Activated CD4-positive, alpha-beta T cell treated with anti-CD3 and anti-CD28 coated beads, Interleukin-2, amount 50 U/mL, for 24 hours (primary cell): ENCODE measurements at places on chromosomes 12 and 14.

DNA sequence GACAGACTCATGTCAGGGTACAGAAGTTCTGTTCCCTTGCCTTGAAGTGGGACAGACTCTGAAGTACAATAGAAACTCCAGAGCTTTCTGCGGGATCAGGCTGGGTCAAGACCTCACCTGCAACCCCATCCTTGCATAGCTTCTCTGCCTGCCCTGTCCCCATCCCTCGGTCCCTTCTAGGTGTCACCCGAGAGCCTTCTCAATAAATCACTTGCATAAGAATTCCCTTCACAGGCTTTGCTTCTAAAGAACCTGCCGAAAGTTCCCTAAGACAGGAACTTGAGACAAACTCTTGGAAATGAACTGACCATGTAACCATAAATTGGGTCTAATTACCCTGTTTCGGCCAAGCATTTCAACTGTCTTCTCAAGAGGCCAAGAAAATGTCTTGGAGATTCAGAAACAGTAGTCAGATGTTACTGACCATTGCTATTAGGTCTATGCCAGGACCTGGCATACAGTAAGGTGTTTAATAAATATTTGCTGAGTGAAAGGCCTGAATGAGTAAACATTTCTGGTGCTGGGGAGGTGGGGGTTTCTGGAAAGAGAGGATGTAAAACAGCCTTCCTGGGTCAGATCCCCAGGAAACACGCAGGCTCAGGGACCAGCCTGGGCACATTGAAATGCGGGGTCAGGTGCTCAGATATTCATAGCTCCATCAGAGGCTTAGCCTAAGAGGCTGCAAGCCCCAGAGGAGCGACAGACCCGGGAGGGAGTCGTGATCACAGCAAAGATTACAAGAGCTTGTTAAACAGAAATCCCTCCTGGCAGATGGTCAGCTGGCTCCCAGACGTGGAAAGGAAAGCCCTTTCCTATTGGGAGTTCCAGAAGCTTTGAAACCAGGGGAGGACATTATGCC lies 226.2 kb upstream of the LHX5 start:
- no peak for DNase-seq

DNA sequence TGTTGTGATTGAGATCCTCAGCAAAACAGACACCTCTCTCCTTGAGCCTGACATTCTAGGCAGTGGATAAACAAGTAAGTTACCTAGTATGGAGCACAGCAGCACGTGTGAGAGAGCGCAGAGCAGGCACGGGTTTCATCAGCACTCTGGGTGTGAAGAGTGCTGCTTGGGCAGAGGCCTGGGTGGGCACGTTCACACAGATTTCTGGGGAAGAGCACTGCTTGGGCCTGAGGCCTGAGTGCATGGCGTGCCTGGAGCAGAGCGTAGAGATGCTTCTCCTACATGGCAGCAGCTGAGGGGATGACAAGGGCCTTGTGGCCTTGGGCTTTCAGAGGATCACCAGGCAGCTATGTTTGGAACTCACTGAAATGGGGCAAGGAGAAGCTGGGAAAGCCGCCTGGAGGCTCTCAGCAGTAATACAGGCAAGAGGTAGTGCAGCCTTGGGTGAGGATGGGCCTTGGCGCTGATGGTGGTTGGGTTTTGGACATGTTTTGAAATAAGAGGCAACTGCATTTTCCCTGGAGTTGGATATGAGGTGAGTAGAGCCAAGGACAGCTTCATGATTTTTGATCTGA lies 17.6 kb downstream of the CKB start:
- DNase-seq: no peak

GRCh38 chr12:121423253-121423652 lies 23.3 kb downstream of the RNF34 start:
- DNase-seq: no peak

- DNase-seq: no peak
Observed at GRCh38 chr12:90058704-90059103, 350.1 kb upstream of the ATP2B1 start.

DNA sequence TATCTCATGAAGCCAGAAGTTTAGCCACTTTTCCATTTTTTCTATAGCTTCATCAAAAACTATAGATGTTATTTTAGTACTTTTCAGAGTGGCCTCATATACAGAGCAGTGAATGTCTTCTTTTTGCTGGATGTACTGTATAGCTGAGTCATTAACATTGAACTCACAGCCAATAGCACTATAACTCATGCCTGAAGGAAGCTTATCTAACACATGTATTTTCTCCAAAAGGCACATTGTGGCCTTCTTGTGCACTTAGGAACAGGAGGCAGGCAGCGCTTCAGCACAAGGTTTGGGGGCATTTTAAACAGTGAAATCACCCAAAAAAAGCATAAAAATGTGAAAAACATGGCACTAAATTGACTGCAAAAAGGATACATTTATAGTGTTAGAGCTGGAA lies 336.8 kb upstream of the TMTC1 start:
- no peak for DNase-seq

GRCh38 chr12:2354151-2354991 lies 301.6 kb downstream of the CACNA1C start:
- DNase-seq: no peak

GRCh38 chr14:60189923-60190840 lies 25.0 kb upstream of the DHRS7 start:
- no peak for DNase-seq

- no peak for DNase-seq
Observed at GRCh38 chr12:88501972-88502938, 78.0 kb downstream of the KITLG start.

DNA sequence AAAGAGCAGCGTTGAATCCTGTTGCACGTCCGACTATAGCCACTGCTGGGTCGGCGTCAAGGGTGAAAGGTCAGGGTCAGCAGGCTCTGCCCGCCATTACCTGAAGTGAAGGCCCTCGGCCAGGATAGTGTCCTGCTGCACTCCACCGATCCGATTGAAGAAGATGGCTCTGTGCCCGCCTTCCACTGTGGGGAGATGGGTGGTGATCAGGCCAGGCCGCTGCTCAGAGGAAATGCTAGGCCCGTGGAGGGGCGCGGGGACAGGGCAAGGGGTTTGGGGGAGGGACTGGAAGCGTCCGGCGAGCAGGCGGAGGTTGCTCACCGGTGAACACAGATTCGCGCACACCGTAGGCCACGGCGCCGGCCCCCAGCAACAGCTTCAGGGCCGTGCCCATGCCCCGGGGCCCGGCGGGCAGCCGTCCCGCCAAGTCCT lies 352 bp downstream of the PHB2 start:
- DNase-seq: peak; percentile 11

DNA sequence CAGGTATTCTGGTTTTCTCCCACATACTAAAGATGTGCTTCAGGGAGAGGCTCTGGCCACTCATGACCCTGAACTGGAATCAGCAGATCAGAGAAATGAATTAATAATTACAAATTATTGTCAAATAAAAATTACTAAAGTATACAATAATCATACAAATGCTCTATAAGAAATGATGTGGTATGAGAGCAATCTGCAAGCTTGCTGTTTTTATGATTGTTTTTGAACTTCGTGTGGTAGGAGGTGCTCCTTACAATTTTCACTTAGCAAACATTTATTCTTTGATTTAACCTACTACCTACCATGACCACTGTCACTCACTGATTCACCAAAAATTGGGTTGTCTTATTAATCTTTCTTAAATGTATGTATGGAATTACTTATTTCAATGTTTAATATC lies 16.2 kb downstream of the ATP2B1 start:
- DNase-seq: no peak

DNA sequence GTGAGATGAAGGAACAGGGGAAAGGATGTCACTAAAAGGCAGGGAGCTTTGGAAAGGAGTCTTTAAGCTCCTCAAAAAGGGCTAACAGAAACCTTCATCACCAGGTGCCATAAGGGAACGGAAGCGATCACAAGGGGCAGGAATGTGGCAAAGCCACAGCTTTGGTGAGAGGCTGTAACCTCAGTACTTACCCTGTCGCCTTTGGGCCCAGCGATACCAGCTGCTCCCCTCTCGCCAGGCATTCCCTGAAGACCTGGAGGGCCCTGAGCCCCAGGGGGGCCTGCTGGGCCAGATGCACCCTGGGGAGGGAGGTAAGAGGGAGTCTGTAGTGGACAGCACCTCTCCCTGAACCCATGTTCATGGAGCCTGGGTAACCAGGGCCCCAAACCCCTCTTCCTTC lies 18.9 kb downstream of the TMEM106C start:
- no peak for DNase-seq

GRCh38 chr12:115964626-115965025 lies 312.9 kb downstream of the MED13L start:
- no peak for DNase-seq

- DNase-seq: no peak
Observed at GRCh38 chr12:108940138-108940537, 60.2 kb downstream of the DAO start.

- DNase-seq: no peak
Observed at GRCh38 chr12:125674554-125675338, 609.5 kb downstream of the AACS start.

DNA sequence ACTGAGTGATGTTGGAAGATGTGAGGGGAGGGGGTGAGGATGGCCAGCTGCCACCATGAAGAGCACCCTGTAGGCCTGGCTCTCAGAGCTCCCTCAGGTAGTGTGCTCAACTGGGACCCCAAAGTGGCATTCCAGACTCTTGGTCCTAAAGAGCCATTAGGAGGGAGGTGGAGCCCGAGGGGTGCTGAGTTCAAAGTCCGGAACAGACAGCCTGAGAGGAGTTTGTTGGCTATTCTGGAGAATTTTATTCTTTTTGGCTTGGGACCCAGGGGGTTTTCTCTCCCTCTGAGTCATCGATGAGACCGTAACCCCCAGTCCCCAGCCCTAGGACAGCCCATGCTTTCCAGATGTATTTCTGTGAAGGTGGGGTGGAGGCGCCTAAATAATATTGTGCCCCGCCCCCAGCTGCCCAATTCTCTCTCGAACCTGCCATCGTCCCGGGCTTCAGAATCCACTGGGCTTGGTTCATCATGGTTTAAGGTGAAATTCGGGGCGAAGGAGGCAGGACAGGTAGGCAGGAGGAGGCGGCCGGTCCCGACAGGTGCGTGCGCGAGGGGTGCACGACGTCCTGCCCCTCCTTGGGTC lies 690 bp upstream of the RBP5 start:
- no peak for DNase-seq

GRCh38 chr12:115046805-115047204 lies 362.8 kb upstream of the TBX3 start:
- no peak for DNase-seq

- DNase-seq: no peak
Observed at GRCh38 chr12:64743206-64743605, 16.0 kb downstream of the GNS start.

DNA sequence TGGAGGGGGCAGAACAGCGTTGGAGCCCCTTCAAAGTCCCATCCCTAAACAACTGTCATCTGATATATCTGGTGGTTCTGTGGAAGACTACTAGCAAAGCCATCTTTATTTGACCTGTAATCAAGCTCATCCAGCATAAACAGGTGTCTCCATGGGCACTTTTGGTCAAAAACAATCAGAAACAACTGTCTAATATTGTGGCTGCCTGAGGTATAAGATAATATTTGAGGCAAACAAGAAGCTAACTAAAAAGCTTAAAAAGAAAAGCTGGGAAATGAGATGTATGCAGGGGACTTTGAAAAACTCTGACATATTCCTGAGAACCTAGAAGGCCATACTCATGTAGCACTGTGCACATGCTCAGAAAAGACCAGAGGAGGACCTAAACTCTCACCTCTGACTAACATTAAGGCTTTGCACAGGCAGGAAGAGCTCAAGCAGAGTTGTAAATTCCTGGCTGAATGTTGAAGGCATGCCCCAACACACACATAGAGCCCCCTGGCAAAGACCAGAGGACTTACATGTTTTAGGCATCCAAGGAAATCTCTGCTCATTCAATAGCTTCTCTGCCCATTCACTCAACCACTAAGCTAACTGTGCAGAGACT lies 27.2 kb upstream of the AP4S1 start:
- no peak for DNase-seq

DNA sequence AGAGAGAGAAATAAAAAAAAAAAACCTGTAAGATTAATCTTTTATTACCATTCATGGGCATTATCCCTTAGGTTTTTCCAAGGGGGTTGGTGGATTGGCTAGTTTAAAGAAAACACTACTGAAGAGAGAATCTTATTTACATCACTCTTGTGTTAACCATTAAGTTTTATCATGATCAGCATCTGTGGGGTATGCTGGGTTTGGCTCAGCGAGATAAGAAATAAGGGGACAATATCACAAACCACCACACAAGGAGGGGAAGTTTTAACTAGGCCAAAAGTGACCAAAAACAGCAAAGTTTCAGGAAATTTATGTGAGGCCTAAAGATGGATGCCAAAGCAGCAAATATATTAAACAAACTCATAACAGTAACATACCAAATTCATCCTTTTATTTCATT lies 548.6 kb downstream of the SLC16A7 start:
- no peak for DNase-seq

DNA sequence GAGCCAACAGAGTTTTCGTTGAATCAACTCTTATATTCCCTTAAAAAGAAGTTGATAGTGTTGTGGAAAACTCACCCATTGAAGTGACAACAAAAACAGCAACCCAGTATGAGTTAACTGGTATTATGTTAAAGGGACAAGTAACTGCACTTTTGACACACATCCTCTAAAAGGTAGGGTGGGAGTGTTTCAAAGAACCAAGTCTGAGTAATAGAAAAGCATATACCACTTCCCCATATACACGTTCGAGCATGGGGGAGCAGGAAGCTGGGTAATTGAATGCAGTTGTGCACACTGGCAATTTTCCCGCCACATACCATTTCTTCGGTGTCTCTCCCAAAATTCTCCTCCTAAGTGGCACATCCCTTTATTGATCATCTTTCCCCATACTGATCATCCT lies 31.5 kb downstream of the IFNG-AS1 start:
- DNase-seq: no peak

- no peak for DNase-seq
Observed at GRCh38 chr14:64369201-64369600, 19.0 kb upstream of the MTHFD1 start.

DNA sequence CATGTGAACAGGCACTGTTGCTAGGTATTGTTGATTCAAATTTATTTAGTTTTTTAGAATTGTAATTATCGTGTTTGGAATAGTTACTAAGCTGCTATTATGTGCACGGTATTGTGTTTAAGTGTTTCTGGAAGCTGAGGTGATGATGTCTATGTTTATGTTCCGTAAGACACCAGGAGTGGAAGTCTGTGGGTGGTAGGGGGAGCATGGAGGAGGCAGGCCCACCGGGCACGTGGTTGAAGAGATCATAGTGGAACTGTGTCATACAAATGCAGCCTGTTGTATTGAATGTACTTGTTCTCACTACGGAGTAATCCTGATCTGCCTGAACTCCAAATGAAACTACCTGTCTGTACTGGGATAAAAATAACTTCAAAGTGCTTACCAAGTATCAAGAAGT lies 36.1 kb upstream of the STXBP6 start:
- no peak for DNase-seq

- DNase-seq: peak; percentile 53
Observed at GRCh38 chr12:70365648-70366518, at the start of gene KCNMB4. Gene KCNMB4 (plus strand): TSS chr12:70366290. CDS start chr12:70366735, 445 bp downstream.

GRCh38 chr12:8906266-8907180 lies 7.8 kb upstream of the PHC1 start:
- DNase-seq: no peak

DNA sequence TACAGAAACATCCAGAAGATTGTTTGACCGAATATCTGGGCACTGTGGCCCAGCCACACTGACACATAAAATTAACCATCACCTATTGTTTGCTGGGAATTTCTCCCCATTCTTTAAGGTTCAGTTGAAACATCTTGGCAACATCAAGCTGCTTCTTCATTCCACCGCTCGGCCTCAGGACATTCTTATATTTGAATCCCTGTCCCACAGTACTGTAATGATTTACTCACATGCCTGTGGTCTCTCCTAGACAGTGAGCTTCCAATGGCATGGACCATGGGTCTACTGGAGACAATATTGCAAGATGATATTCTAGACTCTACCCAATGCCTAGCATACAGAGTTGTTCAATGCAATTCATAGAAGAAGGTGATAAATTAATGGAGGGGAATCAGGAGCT lies 56.1 kb downstream of the EMP1 start:
- no peak for DNase-seq
